ENCODE measurements at places on chromosomes 4 and X.

- DNase-seq, result no peak
These were observed 66.4 kb downstream of the CDKL5 start for GRCh38 chrX:18491587-18492340.

DNA sequence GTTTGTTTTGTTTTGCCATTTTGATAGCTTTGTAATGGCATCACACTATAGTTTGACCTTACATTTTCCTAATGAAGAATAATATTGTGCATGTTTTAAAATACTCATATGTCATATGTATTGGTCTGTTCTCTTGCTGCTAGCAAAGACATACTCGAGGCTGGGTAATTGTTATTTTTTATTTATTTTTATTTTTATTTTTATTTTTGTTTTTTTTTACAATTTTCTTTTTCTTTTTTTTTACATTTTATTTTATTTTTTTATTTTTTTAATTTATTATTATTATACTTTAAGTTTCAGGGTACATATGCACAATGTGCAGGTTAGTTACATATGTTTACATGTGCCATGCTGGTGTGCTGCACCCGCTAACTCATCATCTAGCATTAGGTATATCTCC, 104.6 kb upstream of the GRID2 start:
- no peak for DNase-seq

DNA sequence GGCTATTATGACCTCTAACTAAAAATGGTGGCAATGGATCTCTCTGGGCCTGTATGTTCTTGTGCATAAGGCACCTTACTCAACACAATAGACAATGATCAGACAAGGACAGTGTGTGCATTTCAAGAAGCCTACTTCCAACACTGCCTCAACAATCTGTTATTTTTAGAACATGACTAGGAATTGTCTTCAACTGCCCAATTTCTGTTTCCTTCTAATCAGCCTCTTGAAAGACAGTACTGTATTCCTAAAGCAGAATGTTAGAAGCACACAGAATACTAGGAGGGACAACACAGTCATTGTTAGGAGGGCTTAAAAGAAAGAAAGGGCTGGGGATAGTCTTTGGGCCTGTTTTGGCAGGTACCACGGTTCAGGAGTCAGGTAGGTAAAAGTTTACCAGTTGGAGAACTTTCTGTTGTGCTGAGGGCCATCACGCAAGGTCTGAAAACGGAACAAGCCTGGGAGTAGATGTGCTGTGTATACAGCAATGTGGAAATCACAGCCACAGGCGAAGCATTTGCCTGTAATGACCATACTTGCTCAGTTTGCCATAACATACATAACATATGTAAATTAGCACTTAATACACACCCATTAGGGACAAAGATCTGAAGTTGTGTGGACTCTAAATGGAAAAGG, 100.8 kb upstream of the ATXN3L start:
- no peak for DNase-seq

GRCh38 chr4:165518024-165518616, 139.3 kb downstream of the CPE start:
- DNase-seq, result no peak

DNA sequence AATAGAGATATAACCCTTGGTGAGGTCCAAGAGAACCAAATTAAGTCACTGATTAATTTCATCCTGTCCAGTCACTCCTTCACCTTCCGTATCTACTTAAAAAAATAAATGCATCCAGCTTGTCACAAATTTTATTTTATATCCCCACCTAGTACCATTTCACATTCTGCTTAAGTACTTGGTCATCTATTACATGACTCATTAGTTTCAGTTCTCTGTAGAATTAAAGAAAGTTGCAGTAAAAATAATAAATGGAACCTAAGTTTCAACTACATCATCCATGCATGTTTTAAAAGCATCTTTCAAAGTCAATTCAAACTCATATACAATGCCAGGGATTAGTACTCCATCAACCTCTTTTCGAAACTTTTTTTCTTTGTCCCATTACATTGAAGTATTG, 130.2 kb downstream of the SH2D1A start:
- no peak for DNase-seq

- DNase-seq, result no peak
These were observed 137.8 kb downstream of the MID1IP1 start for GRCh38 chrX:38939067-38939466.

- no peak for DNase-seq
These were observed 36.3 kb downstream of the ING2 start for GRCh38 chr4:183541010-183541751.

DNA sequence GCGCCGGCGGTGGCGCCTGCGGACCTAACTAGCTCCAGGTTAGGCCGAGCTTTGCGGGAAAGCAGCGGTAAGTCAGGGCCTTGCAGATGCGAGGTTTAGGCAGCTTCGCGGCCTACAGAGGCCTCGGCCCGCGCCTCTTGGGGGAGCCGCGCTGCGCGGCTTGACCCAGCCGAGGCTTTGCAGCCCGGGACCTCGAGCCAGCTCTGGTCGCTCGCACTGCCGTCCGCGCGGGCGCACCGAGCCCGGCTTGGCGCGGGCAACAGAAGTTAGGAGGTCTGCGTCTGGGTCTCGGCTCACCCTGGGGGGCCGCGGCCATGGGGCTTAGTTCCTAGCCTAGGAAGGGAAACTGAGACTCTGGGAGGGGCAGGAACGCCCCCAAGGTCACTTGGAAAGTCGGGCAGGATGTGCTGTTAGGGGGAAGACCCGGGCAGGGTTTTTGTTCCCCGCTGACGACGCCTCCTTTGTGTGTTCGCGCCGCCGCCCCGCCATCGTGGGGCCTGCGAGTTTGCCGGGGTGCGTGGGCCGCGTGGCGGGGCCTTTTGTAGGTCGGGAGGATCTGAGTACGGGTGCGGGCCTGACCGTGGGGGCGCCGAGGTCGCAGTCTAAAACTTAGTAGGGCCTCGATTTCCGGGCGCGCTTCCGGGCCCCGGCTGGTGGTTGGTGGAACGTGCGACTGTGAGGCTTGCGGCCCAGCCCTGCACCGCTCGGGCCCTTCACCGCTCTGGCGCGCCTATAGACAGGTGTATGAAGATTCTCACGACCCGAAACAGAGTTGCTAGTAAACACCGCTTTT, 482 bp downstream of the RNF4 start:
- DNase-seq, result peak; percentile 75

GRCh38 chr4:18536428-18536827, 514.9 kb upstream of the LCORL start:
- no peak for DNase-seq

DNA sequence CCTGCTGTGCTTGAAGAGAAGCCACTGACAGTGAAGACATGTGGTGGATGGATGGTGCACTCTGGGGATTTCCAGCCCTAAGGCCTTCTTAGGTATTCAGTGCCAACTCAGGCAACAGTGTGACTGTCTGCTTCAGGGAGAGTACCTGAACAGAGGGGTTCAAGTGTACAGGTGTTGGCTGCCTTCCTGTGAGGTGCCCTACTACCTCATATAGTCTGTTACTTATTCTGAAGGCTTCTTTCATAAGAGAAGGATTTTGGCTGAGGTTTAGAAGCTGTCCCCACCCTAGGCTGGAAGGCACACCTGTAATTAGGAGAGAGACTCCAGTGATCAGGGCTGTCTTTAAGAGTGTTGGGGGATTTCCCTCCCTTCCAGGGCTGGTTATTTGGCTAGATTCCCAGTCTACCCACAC, 1.8 kb downstream of the FTHL17 start:
- DNase-seq, result no peak

GRCh38 chrX:110568441-110568840, 209.8 kb downstream of the RTL9 start:
- no peak for DNase-seq

DNA sequence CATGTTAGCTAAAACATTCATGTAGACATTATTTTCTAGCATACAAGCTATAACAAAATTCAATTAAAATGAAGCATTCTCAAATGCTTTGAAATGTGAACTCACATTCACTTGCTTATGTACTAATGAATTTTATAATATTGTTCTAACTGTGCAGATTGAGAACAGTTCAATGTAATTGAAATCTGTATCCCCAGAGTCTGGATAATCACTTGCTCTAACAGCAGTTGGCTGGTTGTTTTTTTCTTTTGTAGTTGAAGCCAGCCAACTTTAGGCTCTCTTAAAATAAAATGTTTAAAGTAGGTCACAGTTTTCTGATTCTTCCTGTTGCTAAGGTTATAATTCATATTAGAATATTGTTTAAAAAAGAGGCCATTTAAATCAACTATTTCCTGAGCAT, 438.9 kb downstream of the NAF1 start:
- DNase-seq, result no peak

DNA sequence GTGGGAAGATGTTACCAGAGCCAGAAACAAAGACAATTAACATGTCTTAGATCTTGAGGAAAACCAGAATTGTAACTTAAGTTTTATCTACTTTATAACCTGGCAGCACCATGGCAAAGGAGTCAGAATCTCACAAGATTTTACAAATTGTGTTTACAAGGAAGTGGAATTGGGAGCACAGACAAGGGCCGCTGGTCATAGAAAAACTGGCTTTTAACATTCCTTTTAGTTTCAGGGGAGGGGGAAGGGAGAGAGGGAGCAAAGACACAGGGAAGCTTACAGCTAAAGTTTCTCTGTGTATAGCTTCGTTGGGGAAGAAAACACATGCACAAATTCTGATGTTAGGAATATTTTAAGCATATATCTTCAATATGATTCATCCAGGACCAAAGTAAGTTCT, 10.3 kb upstream of the UGT2B11 start:
- DNase-seq, result no peak

DNA sequence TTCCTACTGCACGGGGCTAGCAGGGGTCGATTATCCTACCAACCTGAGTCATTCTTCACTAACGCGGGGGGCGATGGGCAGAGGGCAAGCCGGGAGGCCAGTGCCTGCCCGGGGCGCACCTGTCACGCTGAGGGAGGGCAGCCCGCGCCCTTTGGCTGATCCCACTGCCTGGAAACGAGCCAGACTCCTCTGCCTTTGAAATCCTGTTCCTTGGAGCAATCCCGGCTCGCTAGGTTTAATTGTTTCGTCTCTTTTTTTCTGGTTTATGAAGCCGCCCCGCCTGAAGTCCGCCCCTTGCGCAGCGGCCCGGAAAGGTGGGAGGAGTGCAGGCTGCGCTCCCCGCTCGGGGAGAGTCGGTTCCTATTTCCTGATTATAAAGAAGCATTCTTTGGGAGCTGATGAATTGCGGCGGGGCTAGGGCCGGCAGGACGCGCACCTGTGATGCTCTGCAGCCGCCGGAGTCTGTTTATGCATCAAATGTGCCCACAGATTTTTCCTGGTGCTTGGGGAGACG, 484.2 kb downstream of the BCOR start:
- DNase-seq, result peak; percentile 32

- no peak for DNase-seq
These were observed 11.2 kb upstream of the TMEM154 start for GRCh38 chr4:152690706-152691651.

DNA sequence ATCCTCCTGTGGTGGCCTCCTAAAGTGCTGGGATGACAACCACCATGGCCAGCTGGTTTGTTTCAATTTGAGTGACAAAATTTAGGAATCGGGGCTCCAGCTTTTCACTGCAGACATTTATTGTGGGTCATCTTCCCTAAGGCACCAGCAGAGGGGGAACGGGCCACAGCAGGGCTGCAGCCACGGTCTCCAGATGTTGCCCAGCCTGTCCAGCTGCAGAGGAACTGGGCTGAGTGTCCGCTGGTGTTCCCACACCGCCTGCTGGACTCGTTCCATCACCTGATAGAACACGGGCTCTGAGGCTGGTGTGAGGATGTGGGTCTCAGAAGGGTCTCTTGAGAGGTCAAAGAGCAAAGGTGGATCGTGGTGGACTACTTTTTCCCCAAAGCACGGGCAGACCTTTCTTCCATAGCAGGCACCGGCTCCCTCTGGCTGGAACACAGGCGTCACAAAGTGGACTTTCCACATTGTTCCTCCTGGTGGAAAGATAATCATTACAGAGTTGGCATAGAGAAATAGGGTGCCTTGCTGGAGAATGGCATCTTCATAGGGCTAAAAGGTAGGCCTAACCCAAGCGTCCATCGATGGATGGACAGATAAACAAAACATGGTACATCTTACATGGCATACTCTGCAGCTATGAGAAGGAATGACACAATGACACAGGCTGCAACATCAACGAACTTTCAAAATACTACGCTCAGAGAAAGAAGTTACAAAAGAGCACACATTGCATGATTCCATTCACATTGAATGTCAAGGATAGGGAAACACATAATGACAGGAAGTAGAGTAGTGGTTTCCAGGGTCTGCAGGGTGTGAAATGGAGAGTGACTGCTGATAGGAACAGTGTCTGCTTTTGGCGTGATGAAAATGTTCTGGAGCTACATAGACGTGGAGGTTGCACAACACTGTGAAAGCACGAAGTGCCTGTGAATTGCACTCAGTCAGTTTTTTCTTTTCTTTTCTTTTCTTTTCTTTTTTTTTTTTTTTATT, 5.9 kb upstream of the ARSD start:
- DNase-seq, result no peak

DNA sequence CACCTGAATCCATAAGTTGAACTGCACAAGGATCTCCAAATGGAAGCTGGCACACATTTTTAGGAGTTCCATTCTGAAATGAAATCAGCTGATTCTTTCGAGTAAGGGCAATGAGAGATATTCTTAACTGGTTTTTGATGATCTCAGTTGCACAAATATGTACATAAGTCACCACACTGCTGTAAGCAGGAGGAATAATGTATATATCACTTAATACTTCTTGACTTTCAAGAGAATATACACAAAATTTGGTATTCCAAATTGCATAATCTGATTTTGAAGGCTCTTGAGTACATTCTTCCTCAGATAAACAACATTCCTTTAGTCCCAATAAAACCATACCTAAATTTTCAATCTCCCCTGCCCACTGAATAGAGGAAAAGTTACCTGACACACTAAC, 8.2 kb downstream of the FANCB start:
- no peak for DNase-seq

DNA sequence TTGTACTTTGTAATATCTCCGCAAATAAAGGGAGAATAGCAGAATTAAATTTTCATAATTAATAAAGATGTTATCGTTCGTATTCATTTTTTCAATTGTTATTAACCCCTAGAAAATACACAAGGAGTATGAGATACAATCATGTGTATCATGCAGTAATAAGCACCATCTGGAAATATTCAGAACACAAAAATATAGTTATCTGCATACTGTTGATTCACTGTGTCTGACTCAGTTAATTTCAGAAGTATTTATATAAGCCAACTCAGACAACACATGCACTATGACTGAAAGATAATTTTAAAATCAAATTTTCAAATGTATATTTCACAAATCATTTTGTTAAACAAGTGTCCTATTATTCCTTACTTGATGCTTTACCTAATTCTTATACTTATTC, 1954.8 kb downstream of the ARAP2 start:
- DNase-seq, result no peak

GRCh38 chr4:185758807-185759206, 53.2 kb downstream of the SORBS2 start:
- DNase-seq, result no peak

DNA sequence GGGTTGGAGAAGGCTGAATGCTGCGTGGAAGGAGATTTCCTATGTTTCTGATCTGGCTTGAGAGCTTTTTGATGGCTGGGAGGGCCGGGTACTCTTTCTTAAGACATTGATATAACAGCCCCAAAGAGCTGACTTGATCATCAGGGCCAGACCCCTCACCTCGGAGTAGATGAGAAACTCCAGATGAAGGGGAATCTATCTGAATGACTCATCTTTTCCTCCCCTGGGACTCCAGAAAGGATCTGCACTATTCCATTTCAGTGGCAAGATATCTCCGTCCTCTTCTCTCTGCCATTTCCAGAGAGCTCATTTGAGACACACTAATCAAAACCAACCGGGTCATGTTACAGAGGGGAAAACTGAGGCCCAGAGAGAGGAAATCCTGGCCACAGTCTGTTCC, 92.9 kb upstream of the MSX1 start:
- DNase-seq, result no peak
